Fibroblast of skin of right quadriceps (primary cell): ENCODE measurements at places on chromosomes 6 and 20.

DNA sequence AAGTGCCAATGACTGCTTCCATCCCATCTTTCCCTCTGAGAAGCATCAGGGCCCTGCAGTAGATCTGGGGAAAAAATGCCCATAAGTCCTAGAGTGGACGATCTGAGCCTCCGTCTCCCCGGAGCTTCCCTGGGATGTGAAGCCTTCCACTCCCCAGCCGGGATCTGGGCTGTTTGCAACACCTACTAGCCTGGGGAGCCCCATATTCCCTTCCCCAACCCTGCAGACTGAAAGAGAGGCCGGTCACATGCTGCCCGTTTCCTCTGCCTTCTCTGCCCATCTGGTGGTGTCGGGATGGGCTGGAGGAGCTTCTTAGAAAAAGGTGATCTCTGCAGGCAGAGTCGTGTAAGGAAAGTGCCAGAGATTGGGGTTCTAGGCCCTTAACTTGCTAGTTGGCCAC lies 1.1 kb downstream of the SNPH start:
- no peak for DNase-seq

DNA sequence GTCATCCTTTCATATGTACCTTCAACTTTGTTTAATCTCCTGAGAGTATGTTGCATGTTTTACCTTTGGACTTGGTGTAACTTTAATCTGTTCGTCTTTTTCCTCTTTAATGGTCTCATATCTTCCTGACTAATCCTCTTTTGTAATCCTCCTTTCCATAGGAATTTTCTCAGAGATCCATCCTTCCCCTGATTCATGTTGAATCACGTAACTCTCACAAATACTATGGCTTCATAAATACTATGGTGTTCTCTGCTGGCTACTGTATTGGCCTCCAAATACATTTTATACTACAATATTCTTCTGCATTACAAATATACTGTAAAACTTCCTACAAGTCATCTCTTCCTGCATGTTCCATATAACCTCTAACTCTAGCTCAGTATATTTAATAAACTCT lies 317.7 kb upstream of the ADGRB3 start:
- no peak for DNase-seq

DNA sequence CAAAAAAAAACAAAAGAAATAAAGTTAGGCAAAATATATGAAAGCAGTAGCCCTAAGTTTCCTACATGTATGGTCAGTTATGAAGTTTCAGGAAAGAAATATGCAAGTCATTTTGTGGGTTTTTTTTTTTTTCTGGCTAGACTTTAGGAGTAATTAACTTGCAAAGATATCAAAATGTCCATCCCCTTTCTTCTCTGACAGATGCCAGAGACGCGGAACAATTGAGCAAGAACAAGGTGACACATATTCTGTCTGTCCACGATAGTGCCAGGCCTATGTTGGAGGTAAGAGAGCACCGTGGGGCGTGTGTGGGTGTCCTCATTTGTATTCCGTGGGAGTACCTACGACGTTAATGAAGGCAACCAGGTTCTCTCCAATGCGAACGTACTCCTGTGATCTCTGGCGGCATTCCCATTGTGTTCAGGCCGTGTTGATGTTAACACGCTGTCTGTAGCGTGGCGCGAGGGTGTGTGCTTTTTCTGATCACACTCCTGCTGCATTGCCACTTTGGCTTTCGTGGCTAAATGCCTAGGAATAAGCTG lies 19.5 kb downstream of the DUSP22 start:
- DNase-seq = no peak

GRCh38 chr6:89186762-89187161 lies 30.4 kb downstream of the GABRR1 start:
- DNase-seq = no peak

DNA sequence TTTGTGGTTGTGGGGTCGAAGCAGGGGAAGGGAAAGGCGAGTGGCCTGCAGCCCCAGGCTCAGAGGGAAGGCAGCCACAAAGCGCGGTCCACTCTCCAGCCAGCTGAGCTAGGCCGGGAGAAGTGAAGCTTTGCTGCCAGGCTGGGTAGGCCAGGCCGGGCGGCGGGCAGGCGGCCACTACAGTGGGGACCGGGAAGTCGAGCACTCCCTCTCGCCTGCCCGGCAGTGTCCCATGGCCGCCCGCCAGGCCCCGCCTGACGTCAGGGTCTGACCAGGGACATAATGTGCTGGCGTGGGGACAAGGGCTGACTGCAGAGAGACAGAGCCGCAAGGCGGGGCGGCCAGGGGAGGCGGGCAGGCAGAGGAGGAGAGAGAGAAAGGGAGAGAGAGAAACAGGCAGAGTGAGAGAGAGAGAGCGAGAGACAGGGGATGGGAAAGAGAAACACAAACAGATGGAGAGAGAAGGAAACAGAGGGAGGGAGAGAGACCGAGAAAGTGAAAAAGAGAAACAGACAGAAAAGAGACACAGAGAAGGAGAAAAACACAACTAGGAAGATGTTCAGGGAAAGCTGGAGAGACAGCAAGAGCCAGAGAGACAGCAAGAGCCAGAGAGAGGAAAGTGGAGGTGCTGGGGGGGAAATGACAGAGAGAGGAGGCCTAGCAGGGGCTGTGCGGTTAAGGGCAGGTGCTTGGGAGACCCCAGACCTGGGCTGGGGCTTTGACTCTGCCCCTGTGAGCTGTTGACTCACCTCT lies 94.5 kb upstream of the PTPN1 start:
- peak; percentile 48 for DNase-seq

DNA sequence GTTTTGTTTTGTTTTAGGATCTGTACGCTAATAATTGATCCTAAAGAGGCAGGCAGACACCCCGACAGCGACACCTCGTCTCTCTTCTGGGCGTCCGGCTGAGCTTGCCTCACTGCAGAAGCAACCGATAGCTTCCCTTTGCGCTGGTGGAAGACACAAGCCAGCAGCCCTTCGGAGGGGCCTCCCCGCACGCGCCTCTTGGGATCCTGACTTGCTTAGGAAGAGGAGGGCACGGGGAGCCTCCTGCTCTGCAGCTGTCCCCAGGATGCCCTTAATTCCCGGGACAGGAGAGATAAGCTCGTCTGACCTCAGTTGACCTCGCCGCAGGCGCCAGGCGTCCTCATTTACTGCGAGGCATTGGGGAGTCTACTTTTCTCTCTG lies 94.0 kb downstream of the CD83 start:
- DNase-seq = peak; percentile 39

DNA sequence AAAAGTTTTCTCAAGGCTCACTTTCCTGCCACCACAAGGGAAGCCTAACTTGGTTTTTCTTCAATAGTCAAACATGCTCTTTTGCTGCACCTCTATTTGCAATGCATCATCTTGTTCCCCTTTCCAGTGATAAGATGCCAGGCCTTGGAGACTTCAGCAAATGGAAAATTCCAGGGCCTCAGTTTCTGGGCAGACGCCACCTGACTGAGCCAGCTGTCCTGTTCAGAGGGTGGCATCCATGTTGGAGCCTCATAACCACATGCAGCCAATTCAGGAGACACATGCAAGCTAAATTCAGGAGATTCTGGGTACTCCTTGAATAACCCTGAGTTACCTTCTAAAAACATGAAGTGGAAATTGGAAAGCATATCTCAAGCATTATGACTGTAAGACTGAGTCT lies 285.6 kb upstream of the RNF24 start:
- no peak for DNase-seq

DNA sequence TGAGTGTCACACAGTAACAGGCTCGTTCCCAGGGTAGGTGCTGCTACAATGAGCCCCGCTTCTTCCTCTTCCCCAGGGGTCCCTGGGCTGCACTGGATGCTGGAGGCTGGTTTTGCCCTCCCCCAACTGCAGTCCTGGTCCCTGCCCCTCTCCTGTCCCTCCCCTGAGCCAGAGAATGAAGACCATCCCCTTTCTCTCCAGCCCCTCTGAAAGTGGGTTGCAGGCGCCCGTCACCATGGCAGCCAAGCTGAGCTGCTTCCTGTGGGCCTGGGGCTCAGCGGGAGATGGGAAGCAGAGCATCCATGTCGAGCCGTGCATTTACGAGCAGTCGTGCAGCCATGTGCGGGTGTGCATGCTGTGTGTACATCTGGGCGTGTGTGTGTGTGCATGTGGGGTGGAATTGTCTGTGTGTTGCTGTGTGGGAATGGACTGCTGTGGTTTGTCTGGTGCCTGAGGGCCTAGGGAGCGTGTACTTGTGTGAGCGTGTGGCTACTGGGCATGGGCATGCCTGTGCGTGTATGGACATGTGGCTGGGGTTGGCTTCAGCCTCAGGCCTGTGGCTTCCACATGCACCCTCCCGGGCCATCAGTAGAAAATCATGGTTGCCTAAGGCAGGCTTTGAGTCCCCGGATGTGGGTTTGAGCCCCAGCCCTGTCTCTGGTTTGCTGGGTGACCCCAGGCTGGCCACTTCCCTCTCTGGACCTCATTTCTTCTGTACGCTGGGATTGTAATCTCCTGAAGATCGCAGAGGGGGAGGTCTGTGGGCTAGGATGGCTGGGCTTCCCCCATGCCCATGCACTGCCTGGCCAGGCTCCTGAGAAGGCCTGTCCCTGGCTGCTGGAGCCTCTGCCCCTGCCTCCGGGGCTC lies 48.8 kb downstream of the SRC start:
- no peak for DNase-seq

DNA sequence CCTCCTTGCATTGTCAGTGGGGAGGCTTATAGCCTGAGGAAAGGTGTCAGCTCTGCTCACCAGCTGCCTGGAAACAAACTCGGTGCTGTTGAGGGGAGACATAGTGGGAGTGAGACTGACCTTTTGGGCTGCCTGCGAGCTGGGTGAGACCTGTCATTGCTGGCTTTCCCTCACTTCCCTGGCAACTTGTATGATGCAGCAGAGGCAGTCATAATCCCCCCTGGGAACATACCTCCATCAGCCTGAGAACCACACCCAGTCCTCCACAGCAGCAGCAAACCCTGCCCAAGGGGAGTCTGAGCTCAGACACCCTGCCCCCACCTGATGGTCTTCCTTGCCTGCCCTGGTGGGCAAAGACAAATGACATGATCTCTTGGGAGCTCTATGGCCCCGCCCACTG lies 521.2 kb upstream of the IMPG1 start:
- no peak for DNase-seq

DNA sequence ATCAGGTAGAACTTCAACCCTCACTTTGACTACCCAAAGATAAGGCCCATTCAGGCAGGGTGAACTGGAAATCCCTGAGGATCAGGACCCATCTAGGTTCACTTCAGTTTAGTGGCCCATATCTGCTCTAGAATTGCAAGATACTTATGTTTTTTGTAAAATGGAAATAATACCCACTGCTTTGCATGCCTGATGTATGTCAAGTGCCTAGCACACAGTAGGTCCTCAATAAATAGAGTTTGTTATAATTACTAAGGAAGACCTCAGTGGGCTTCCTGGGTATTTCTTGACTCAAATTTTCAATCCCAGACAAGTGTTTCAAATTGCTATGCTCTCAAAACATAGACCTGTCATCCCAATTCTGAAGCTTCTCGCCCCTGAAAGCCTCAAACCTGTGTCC lies 32.5 kb downstream of the PIGU start:
- no peak for DNase-seq

DNA sequence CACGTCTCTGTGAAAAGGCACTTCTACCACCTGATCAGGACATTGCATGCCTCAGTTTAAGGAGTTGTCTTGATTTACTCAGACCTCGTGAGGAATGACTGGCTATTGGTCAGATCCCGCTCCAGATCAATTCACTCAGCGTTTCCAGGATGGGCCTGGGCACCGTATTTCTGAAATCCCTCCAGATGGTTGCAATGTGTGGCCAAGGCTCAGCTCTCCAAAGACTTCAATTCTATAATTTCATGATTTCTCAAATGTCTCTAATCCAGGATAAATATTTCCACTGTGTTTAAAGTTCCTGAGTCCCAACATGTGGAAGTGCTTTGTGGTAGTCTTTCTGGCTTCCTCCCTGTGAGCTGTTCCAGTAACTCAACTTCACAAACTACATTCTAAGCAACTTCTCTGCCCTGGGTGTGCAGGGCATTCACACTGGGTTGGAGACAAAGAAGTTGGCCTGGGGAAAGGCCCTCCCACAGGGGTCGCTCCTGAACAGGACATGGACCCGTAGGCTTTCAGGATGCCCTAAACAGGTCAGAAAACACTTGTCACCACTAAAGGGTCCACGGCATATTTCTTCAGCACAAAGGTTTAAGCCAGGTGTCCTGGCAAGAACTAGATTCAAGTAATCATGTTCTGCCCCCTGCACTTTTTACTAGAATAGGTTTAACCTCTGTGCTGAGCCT lies 212.1 kb downstream of the WDR27 start:
- peak; percentile 72 for DNase-seq

DNA sequence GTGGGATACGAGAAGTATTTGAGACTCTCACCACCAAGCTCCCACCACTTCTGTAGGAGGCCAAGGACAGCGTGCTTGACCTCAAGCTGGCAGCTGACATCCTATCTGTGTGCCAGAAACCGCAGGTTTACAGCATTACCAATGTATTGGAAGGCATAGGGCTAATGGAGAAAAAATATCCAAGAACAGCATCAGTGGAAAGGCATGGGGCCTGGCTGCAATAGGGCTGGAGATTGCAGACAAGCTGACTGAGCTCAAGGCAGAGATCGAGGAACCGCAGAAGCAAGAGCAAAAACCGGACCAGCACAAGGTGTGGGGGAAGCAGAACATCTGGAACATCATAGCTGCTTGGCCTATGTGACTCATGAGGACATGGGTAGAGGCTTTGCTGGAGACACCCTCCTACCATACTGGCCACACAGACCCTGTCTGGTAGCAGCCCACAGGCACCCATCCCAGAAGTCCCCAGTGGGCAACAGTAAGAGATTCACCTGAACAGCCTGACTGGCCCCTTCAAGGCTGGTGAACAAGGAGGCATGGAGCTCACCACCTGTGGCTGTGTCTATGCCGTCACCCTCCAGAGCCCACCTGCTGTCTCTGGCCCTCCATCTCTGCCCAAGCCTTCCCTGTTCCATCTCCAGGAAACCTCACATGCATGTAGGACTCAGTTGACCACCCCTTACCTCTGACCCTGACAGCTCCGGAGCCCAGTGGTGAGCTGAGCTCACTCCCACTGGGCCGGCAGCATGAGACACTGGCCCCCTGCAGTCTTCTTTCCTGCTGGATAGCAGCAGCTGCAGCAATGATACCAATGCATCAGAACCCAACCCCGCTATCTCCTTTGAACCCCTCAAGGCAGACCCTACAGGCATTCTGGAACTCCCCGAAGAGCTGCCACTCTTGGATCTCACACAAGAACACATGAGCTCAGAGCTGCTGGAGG lies 171.1 kb downstream of the KIF6 start:
- peak; percentile 36 for DNase-seq
